ENCODE measurements at places on chromosomes 1 and 21.

DNA sequence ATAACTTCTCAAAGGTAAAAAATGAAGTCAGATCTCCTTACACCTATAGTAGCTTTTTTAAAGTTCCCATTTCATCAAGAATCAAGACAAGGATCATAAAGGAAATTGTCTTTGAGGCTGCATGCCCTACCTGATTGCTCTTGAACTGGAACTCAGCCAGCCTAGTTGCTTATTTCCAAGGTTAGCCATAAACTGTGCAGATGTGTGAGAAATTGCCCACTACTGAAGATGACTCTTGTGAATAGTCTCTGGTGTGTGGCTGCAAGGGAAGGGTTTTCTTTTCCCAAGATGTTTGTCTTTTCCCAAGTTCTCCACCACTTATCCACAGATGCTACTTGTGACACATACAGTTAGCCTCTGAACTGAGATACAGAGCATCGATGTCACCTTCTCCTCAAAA, 81.7 kb upstream of the DUSP10 start:
- DNase-seq, result no peak

- DNase-seq, result no peak
Observed at GRCh38 chr1:115840605-115841460, at the start of gene NHLH2. Gene NHLH2 (minus strand): TSS chr1:115841126. CDS start chr1:115838372, 2,754 bp downstream.

GRCh38 chr1:222852326-222852725, 37.5 kb downstream of the DISP1 start:
- no peak for DNase-seq

GRCh38 chr1:232568331-232568852, 61.5 kb downstream of the SIPA1L2 start:
- DNase-seq, result no peak

DNA sequence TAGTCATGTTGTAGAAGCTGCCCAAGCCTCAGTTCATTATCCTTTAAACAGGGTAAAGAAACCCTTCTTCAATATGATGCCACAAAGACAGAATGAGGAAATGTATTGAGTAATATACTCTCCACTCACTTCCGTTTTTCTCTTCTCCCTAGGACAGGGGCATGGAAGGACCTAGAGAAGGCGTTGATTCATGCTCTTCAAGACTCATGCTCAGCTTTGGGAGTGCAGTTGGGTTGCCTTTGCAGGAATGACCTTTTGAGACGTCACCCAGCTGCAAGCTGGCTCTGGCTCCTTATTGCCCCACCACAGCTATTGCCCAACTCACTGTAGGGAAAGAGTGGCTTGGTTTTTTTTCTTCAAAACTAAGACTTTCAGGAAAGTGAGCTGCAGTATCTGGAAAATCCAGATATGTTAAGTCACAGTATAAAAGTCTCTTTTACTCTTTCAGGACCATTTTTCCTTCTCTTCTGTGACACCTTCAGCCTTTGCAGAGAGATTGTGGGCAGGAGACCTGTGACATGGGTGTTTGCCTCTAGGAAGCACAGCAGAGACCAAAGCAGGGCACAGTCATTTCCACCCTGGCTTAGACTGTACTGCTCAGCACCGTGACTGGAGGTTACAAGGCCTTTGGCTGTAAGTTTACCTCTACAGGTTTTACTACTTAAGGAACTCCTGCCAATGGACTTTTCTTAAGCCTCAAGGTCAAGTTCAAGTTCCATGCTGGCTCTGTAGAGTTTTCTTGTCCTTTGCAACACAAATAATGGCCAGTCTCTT, 39.5 kb downstream of the XCL2 start:
- no peak for DNase-seq

DNA sequence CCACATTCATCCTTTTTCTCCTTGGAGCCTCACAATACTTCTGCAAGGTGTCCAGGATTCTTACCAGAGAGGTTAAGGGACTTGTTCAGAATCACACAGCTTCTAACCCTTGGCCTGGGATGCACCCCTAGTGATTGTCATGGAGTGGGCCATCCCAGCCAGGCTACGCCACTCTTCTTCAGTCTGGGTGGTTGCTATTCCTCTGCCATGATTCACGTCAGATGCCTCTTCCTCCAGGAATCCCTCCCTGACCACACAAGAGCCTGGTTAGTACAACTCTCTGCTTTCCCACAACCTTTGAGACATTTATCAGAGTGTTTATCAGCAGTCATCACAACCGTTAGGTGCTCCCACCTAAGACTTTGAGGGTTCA, 121.8 kb downstream of the EPHB2 start:
- DNase-seq, result no peak

DNA sequence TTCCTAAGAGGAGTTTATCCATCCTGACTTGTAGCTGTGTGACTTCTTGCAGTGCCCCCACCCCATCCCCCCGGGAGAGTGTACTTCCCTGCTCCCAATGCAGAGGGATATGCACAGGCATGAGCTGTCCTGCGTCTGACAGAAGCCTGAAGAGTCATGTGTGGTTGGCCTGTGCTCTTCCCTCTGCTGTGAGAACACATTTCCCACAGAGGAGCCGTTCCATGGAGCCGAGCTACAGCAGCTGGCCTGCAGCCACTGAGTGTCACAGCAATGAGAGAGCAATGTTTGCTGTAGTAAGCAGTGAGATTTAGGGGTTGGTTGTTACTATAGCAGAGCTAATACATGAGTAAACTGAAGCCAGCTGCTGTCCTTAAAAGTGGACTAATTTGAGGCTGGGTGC, 22.0 kb downstream of the PARS2 start:
- no peak for DNase-seq

DNA sequence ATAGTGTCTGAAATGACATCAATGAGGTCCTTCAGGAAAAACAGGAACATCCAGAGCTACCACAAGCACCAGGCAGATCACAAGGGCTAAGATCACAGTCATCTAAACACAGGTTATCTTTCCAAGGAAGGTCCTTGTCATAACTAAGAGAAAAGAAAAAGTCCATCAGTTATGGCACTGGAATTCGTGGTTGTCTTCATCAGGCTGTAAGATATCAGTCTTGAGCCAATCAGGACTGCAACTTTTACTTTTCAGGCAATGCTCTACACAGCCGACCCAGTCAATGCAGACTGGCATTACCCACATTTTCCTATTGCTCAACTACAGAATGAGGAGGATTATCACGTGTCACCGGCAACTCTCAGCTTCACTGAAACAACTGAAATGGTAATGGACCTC, 26.4 kb downstream of the SORT1 start:
- DNase-seq, result peak; percentile 9

GRCh38 chr1:239483391-239483790, 97.0 kb downstream of the CHRM3 start:
- no peak for DNase-seq

DNA sequence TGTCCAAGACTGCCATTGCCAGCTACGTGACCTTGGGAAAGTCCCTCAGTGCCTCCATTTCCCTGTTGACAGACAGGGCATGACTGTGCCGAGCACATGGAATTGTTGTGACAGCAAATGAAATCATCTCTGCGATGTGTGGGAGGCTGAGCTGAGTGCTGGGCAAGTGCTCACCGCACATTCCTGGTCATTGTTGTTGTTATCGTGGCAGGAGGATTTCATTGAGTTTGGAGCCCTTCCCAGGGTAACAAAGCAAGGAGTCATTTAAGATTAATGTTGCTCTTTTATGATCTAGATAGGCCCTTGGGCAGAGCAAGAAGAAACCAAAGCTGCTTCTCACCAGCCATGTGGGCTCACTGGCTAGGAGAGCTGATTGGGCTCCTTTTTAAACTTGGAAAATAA, 39.6 kb upstream of the ITPKB start:
- no peak for DNase-seq

GRCh38 chr1:12124693-12125421, 41.9 kb upstream of the TNFRSF1B start:
- DNase-seq, result peak; percentile 81

DNA sequence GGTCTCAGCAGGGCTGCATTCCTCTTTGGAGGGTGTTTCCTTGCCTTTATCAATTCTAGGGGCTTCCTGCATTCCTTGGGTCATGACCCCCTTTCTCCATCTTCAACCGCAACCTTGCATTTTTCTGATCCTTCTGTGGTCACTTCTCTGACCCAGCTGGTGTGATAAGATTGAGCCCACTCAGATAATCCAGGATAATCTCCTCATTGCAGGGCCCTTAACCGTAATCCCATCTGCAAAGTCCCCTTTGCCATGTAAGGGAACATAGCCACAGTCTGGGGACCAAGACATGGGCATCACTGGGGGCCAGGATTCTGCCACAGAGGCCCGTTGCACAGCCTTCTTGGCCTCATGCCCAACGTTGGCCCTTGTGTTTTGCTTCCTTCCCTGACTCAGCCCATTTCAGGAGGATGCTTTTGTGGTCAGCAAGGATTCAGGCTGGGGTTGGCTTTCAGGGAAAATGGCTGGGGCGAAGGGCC, 35.0 kb upstream of the IL19 start:
- no peak for DNase-seq

- DNase-seq, result no peak
Observed at GRCh38 chr1:159067699-159068621, 8.6 kb downstream of the AIM2 start.

GRCh38 chr21:31335957-31336738, 7.9 kb downstream of the TIAM1 start:
- DNase-seq, result peak; percentile 46

DNA sequence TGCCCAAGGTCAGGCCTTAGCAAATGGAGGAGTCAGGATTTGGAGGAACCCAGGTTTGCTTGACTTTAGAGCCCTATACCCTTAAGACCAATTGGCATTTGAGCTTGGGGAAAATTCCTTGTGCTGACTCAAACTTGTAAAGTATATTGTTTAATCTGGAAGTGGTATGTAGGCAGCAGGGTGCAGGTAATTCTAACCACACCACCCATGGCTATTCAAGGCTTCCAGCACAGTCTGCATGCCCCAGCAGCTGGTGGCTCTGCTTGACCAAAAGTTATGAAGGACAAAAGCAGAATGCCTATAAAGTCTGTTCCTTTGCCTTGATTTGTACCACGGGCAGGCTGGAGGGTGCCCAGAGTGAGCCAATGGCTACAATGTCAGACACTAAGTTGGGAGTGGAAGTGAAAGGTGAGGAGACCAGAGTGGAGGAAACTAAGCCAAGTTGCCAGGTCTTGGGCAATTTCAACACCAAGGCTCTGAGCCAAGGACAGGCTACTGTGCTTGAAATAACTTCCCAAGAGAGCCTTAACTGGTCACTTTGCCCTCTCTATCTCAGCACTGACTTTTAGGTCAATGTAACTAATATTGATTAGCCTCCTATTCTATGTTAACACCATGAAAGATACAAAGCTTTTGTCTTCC, 4.7 kb upstream of the G0S2 start:
- DNase-seq, result no peak

- no peak for DNase-seq
Observed at GRCh38 chr1:172976222-172977041, 74.3 kb downstream of the TNFSF18 start.

DNA sequence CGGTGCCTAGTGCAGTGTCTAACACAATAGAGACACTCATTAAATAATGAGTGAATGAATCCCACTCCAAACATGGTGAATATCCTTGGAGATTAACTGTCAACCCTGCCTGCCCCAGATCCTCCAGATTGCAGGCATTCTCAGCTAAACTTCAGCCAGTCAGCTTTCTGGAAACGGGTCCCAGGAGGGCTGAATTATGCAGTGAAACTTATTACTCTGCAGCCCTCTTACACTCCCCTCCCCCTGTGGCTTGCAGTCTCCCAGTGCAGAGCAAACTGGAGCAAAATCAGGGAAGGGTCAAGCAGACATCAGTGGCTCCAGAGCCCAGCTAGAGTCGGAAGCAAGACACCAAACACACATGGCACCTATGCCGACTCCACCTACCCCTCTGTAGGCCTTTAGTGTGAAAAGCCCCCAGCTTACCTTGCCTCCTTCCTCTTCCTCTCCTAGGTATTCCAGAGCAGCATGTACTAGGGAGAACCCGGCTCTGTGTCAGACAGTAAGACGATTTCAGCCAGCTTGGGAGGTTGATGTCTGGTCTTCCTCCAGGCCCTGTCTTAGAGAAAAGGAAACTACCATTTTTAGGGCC, 6.5 kb upstream of the RGS16 start:
- DNase-seq, result no peak

DNA sequence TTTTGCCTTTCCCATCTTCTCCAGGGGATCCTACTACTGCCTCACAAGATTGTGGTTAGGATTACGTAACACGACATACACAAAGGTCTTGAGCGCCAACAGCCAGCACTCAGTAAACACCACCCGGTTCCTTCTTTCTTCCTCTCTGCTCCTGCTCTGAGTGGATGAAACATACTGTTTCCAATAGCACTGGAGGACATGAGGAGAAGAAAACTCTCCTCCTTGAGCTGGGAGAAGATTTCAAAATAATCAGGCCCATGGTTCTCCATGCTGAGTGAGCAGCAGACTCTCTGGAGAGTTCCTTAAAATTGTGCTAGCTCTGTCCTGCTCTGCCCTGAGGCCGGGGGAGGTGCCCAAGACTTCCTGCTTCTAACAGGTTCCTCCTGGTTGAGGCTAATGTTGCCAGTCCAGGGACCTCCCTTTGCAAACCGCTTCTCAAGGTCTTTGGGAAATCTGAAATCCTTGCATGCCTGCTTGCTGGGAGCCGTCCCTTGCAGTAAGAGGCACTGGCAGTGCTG, 29.4 kb upstream of the MX1 start:
- DNase-seq, result no peak

- DNase-seq, result no peak
Observed at GRCh38 chr1:202547215-202547614, 163.0 kb downstream of the SYT2 start.

- DNase-seq, result no peak
Observed at GRCh38 chr1:58572690-58573089, 4.4 kb downstream of the TACSTD2 start.

DNA sequence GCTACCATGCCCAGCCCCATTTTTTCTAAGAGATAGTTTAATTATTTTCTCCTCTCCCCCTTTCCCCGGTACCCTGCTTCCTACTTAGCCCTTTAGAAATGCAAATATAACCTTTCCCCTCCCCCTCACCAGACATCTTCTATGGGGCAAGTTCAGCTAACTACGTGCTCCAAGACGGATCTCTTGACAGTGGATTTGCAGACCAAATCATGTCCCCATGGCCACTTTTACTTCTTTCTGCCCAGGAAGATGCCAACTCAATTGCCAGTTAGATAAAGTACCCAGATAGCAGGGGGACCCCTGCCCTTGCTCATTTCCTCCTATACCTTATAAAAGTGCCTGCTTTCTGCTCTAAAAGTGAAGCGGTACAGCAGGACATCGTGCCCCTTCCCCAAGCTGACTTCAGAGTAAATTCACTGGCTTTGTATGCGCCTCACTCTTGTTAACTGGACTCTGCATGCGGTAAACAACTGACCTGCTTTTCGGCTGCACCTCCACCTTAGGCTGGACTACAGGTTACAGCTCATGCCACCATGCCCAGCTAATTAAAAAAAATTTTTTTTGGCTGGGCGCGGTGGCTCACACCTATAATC, 7.4 kb downstream of the DNAJC11 start:
- no peak for DNase-seq

DNA sequence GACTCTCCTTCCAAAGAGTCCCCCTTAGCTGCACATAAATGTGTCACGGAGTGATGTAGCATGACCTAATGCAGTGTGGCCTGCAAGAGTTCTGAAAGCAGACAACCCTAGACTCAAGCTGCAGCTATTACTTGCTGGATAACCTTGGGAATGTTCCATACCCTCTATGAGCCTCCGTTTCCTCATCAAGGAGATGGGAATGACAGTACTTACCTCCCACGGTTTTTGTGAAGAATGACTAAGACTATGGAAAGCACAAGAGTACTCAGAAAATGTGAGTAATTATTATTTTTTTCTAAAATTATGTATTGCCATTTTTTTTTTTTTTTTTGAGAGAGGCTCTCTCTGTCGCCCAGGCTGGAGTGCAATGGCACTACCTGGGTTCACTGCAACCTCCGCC, 3.0 kb downstream of the TTC39A start:
- DNase-seq, result no peak
